Fibroblast of upper back skin (primary cell): ENCODE measurements at places on chromosomes 1 and 21.

DNA sequence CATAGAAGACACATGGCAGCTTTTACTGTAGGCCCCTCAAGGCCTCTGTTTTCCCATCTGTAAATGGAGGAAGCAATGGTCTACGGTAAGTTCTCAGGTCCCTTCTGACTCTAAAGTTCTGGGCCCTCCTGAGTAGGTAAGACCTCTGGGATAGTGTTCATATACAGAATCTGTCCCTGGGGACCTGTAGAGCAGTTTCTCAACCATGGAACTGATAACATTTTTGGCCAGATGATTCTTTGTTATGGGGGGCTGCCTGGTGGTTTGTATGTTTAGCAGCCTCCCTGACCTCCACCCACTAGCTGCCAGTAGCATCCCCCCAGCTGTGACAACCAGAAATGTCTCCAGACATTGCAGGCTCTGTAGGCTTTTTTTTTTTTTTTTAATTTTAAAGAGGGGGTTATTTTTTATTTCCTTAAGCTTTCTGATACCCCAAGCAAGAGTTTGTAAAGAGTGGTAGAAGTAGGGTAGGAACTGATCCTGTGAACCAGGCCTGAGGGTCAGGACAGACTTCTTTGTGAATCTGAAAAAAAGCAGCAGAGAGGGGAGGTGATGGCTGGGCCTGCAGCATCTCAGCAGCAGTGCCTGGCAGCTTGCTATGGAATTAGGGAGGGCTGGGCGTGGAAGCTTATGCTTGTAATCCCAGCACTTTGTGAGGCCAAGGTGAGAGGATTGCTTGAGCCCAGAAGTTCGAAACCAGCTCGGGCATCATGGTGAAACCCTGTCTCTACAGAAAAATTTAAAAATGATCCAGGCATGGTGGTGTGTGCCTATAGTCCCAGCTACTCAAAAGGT lies 20.2 kb upstream of the TCEA3 start:
- DNase-seq, result no peak

GRCh38 chr1:184752656-184753055 lies 2.0 kb downstream of the EDEM3 start:
- DNase-seq, result no peak

- no peak for DNase-seq
Measured at GRCh38 chr1:71610476-71610875, 529.6 kb upstream of the ZRANB2 start.

GRCh38 chr1:241787691-241788090 lies 60.3 kb upstream of the EXO1 start:
- DNase-seq, result no peak

- DNase-seq, result no peak
Measured at GRCh38 chr1:174134003-174134659, 25.2 kb upstream of the RABGAP1L start.

DNA sequence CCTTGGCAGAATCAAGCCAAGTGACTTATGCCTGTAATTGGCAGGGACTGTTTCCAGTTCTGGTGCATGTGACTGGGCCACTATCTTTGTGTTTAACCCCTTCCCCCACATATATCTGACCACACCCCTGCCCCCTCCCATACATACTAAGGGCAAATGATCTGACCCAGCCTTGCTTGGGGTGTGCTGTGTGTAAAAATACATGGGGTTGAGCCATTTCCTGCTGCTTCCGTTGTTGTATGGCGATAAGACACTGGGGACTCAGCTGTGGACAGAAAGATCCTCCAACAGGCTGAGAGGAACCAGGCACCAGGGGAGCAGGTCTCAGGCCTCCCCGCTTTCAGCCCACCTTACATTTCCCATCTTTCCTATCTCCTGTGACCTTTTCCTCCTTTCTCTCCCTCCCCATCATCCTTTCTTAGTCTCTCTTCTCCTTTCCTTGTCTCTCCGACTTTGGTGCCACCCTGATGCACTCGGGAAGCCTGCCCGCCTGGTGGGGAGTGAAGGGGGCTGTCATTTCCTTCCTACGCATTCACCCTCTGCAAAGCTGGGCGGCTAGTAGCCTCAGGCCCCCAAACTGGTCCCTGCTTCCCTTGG lies 39.7 kb downstream of the TMCC2 start:
- no peak for DNase-seq

GRCh38 chr21:43193088-43193650 lies 24.4 kb downstream of the CRYAA start:
- DNase-seq, result no peak

DNA sequence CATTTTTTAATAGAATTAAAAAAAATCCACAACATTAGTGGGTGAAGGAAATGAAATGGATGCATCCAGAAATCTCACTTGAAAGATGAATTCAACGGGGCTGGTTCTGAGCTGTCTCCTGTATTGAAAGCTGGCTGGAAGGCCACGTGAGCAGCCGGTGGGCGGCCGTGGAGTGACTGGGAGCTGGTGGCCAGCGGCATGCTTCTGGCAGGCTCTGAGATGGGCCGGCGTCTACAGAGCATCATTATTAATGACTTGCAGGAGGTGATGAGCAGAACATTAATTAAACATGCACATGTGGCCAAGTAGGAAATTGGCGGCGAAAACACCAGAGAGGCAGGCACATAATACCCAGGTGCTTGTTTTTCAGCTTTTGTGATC lies 115.6 kb upstream of the LMO4 start:
- DNase-seq, result peak; percentile 28

- DNase-seq, result no peak
Measured at GRCh38 chr1:3603156-3603555, 8.2 kb downstream of the MEGF6 start.

GRCh38 chr21:45768011-45768739 lies 124.7 kb downstream of the PCBP3 start:
- peak; percentile 54 for DNase-seq

GRCh38 chr1:208177656-208178055 lies 66.5 kb downstream of the PLXNA2 start:
- no peak for DNase-seq

GRCh38 chr1:156114919-156115513 lies 505 bp downstream of the LMNA start:
- no peak for DNase-seq

DNA sequence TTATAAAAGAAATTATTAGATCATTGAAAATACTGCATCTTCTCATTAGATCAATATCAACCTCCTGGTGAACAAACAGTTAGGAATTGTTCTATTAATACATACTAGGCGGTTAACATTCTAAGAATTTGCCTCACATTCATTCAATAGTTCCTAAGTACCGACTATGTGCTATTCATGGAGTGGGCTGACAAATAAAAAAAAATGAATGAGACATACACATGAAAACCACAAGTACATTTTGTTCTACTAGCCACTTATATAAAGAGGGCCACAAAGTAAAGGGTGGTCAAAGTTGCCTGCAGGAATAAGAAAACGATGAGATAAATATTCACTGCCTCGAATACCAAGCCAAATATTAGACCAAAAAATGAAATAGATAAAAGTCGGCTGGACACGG lies 294.4 kb downstream of the SDCCAG8 start:
- peak; percentile 65 for DNase-seq

- no peak for DNase-seq
Measured at GRCh38 chr1:218917656-218918055, 256.0 kb upstream of the LYPLAL1 start.

GRCh38 chr1:221992427-221992826 lies 250.5 kb upstream of the DUSP10 start:
- no peak for DNase-seq

DNA sequence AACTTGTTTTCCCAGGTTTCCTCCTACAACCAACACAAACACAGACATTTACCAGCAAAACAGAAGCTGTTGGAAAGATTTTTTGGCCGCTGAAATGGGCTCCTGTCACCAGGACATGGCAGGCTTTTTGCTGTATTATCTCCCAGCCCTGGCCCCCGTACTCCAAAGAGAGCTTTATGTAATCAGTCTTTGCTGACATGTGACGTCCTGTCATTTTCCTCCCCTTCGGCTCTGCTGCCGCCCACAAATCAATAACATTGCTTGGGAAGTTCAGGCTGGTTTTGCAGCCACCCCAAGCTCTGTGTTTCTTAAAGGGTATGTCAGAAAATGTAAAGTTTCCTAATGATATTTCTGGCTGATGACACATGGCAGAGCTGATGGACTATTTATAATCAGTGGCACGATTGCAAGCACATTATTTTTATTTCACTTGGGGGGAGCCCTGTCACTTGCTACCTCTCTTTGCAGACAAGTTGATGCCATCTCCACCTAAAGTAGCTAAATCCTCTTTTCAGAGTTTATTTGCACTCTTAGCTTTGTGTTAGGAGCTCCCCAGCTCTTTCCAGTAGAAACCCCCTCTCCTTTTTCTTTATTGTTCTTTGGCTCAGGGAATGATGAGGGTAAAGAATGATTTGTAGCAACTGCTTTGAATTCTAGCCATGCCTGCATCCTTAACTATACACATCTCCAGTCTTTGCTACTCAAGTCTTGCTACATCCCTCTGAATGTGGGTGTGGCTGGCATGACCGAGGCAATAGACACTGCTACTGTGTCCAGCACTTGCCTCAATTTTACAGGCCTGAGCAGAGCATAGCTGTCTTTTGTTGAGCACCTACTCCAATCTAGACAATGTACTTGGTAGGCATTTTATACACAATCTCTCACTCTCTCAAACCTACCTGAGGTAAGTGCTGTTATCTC lies 67.3 kb downstream of the ELAVL4 start:
- no peak for DNase-seq
